HCT116 (cell line): ENCODE measurements at places on chromosomes 5 and 9. TPM values are rescaled to one million over a fixed set of nuclear protein-coding genes. Genes with fewer than 3 reads are reported as not detected.

The IFNK gene
- total RNA-seq, result not detected

DNA sequence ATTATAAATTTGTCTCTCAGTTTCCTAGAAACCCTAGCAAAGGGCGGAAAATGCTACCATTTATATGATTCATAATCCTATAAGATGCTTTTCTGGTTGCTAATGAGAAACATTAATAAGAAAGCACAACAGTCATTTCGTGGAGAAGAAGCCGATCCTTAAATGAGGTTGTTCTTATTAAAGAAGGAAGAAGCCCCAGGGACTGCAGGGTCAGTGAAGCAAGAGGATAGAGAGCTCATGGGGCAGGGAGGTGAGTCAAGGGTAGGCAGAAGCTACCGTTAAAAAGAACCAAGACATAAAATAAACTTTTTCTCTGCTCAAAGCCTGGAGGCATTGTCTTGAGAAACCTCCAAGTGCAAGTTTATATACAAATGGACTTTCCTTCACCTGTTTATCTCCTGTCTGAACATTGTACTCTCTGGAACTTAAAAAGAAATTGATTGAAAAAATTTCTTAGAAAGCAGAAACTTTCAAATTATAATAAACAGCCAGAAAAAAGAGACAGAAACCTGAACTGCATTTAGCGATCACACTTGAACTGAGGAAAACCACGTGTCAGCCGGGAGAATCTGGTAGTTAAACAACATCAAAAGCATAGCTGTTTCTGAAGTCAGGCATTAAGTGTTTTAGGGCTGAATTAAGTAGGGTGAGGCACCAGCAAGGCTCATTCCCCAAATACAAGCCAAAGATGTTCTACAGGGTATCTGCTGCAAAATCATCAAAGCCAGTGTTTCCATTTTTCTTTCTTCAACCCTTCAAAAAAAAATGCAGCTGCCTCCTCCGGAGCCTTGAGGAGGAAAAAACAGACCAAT is 21.9 kb downstream of the HTR4 start:
- no peak for DNase-seq

GRCh38 chr9:70954126-70954525 is 167.3 kb downstream of the TRPM3 start:
- peak; percentile 2 for DNase-seq

DNA sequence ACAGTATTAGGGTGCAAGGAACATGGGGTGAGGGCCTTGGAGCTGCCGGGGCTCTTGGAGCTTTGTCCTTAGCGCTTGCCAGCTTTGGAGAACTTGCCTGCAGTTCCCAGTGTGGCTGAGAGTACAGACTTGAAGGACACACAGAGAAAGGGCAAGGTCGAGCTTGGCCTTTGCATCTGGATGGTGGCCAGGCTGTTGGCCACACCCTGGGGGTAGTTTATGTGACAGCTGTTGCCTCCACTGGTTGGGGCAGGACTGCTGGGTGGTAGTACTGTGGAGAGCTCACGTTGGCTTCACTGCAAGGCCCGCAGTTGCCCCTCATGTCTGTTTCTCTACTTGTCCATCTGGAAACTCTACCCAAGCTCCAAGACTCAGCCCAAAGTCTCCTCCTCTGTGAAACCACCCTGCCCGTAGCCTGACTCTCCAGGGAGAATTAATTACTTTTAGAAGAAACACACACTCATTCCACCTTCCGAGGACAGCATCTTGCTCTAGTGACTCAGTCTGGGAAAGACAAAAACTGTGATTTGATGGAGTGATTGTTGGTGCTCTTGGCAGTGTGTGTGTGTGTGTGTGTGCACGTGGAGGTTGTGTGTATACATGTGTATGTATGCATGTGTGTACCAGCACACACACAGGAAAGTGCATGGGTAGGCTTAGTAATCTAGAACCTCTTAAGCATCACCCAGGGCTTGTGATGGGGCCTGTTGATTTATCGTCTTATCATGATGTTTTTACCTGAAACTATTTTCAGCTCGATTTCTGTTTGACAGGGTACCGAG is 57.8 kb downstream of the TENT4A start:
- DNase-seq, result no peak

DNA sequence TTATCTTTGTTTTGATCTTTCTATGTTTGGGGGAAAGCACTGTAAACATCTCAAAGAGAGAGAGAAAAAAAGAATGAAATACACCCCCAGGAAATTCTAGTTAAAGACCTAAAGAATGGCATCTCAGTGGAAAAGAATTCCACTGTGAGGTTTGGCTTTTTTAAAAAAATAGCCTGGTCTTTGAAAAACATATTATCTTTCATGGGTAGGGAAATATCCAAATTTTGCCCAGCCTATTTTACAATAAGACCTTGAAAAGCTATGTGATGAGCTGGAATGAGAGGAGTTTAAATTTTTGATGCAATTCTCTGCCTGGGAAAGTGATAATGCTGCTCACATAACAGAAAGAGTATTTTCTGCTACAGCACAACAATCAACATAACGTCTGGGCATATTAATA is 348.1 kb upstream of the WWC1 start:
- no peak for DNase-seq
